ENCODE measurements at places on chromosomes 16 and 17.

DNA sequence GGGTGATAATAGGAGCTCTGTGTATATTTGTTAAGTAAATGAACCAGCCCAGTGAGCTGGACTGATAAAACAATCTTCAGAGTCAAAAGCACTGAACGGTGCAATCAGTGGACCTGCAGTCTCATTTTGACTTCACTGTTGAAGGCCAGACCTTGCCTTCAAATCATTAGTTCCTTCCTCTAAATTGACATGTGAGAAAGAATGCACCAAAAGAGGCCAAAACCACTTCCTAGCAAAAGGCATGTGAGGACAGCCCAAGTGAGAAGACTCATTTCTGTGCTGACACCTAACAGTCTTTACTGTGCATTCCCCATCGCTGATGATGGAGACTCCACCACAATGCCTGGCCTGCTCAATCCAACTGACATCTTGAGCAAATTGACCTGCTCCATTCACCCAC lies 10.6 kb downstream of the GTF3C1 start:
- no peak for DNase-seq

DNA sequence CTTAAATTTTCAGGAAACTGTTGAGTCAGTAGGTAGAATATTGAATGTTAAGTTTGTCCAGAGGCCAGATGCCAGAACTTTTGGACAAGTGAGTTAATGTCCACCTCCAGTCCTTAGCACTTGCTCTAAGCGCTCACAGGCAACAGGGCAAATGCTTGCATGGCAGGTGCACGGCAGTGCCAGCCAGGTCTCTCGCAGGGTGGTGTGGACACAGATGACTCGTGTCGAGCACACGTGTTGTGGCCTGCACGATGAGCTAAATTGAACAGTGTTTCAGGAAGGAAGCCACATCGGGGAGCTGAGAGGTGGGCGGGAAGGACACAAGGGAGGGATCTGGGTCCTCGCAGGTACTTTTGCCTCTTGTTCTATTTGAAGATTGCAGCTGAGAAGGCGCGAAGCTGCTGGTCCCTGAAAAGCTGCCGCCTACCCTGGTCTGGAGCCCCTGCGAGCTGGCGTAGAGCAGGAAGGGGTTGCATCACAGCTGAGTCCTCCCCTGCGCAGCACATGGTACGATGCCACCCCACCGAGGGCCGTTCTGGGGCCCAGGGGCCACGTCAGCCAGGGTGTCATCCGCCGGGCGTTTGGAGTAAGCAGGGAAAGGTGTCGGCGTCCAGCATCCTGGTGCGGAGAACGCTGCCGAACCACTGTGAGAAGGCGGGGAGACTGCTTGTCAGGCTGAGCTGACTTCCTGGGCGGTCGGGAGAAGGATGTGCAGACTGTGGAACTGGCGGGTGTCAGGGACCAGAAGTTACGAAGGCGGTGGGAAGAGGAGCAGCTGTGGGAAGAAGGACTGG lies 6.3 kb downstream of the RAB40C start:
- no peak for DNase-seq

- DNase-seq: no peak
These were observed 190.3 kb downstream of the RBFOX3 start for GRCh38 chr17:79420318-79421243.

GRCh38 chr17:70207184-70207583 lies 37.9 kb downstream of the KCNJ2 start:
- no peak for DNase-seq

All from stimulated activated CD4-positive, alpha-beta T cell treated with anti-CD3 and anti-CD28 coated beads, Interleukin-15, amount 100 ng/mL, for 1 hour (primary cell).